EH (cell line): ENCODE measurements at places on chromosomes 4 and X.

- DNase-seq, result no peak
These were observed 347.5 kb downstream of the NKX6-1 start for GRCh38 chr4:84151574-84151973.

DNA sequence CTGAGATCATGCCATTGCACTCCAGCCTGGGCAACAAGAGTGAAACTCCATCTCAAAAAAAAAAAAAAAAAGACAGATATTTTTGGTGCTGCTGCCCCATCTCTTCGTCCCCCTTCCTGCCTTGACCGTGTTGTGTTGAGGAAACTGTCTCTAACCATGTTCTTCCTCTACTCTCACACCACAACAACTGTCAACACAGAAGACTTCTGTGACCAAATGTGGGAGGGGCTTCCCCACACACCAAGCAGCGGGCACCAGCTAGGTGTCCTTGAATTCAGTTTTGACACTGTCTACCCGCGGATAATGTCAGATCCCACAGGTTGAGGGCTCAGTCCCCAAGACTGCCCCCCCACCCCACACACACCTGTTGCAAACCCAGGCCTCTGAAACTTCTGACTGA is 104.7 kb upstream of the BCOR start:
- no peak for DNase-seq

- peak; percentile 83 for DNase-seq
These were observed 127.4 kb upstream of the FTHL17 start for GRCh38 chrX:31199056-31199839.

- DNase-seq, result peak; percentile 29
These were observed 980 bp downstream of the AP1S2 start for GRCh38 chrX:15853586-15854079.

- no peak for DNase-seq
These were observed 15.1 kb downstream of the PALLD start for GRCh38 chr4:168511780-168512489.

DNA sequence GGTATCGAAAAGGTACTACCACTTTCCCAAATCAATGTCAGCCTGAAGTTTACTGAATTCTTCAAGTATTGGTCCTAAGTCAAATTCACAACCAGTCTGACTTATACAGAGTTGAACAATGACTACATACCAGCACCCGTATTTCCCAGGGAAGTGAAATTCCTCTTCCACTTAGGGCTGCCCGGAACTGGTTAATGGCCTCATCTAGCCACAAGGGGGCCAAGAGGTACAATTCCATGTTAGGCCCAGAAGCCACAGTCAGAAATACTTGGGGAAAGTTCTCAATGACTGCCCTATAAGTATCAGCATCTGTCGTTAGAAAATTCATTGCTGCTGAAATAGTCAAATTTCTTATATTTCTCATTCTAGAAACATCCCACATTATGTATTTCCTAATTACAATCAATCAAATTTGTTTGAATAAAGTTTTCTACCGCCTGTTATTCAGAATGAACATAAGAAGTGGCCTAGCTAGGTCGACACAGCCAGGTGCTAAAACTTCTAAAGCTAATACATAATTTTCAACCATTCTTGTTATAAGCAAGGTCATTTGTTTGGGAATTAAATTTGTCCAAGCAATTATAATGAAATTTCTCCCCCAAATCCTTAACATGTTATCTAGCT is 5.6 kb upstream of the PCDH7 start:
- DNase-seq, result peak; percentile 54

DNA sequence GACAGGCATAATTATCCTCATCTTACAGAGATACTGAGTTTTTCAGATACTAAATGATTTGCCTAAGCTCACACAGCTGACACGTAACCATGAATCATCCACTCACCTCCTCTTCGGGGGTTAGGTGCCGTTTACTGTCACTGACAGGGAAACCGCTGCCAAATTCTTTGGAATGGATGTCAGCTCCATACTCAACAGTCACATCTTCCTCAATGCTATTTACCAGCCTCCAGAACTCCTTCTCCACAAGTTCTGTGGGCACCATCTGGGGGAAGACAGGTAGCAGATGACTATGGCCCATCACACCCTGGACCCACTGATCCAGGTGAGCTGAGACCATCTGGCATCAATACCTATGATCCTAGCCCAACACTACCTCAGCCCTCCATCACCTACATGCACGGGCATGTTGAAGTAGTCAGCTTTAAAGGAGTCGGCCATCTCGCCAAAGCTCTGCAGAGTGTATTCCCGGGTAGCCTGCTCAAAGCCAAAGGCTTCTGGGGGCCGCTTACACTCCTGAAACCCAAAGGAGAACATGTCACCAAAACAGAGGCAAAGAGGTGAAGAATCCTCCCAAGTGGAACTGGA is 13.5 kb downstream of the KDM5C start:
- peak; percentile 47 for DNase-seq

DNA sequence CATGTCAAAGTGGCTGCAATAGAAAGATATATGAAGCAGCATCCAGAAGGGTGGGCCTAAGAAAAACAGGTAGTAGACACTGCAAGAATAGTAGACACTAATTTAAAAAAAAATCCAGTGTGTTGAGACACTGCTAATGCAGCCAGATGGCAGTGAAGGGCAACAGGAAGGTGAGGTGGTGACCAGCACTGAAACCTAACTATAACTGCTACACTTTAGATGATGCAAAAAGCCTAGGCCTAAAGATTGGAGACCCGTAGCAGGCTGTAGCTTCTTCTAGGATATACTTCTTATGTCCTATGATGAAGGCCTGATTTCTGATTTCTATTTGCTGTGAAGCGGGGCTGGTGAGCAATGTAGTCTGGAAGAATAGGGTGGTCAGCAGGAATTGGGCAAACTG is 38.7 kb upstream of the SH3KBP1 start:
- no peak for DNase-seq

DNA sequence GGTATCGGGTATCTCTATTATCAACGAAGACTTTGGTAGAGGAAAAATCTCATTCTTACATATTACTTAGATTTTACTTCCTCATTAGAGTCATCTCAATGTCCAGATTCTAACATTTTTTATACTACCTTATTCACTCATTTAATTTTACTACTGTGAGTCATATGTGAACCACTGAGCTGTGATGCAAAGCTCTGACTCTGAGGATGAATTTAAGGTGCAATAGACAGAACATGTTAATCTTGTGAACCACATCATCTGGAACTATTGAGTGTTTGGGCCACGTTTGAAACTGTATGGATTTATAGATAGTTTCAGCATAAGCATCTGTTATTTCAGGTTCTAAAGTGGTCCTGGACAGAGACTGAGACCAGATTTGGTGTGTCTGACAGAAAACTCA is 78.4 kb downstream of the PWWP3B start:
- DNase-seq, result no peak

GRCh38 chr4:123250843-123251242 is 145.8 kb upstream of the SPRY1 start:
- DNase-seq, result peak; percentile 63

- DNase-seq, result no peak
These were observed 133.6 kb upstream of the VAMP7 start for GRCh38 chrX:155747520-155747919.

- DNase-seq, result no peak
These were observed 14.2 kb upstream of the TIMM8A start for GRCh38 chrX:101362757-101363156.

DNA sequence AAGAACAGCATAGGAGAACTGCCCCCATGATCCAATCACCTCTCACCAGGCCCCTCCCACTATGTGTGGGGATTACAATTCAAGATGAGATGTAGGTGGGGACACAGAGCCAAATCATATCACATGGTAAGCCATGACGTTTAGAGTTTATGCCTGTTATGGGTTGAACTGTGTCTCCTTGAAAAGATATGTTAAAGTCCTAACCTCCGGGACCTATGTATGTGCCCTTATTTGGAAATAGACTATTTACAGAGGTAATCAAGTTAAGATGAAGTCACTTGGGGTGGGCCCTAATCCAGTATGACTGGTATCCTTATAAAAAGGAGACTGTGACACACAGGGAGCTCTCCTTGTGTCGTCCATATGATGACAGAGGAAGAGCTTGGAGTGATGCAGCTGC is 25.2 kb upstream of the SLC2A9 start:
- DNase-seq, result peak; percentile 41

DNA sequence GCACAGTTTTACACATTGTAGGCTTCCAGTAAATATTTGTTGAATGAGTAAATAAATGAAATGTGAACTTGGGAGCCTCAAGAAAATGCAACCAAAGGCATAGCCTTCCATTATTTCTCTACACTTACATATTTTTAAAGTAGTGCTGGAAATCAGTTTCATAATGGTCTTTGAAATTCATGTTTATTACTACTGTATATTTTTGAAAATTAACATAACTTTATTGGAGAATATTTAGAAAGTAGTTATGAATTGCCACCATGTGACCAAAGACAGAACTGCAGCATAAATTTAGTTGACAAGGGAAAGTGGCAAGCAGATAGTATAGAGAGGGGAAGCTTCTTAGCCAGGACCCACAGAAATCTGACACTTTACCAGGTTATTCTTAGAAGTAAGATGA is 6.4 kb downstream of the TCEAL8 start:
- peak; percentile 21 for DNase-seq

- peak; percentile 59 for DNase-seq
These were observed 27.5 kb downstream of the PCYT1B start for GRCh38 chrX:24619647-24620046.

GRCh38 chrX:24479924-24480323 is 14.8 kb downstream of the PDK3 start:
- DNase-seq, result no peak

DNA sequence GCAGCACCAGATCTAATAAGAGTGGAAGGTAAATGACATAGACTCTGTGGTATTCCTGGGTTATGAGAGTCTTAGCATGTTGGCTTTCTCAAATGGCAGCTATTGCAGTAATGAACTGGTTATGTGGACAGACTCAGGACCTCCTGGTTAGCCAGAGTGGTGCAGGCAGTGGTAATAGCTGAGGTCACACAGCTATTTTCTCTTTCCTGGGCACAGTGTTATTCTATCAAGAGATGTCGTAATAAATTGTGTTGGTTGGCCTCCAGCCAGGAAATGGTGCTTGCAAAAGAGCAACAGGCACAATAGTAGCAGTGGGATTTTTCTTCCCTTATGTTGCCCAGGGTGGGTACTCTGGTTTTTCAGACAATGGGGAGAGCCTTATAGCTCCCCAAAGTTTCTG is 279.2 kb upstream of the FGF16 start:
- DNase-seq, result peak; percentile 1

- no peak for DNase-seq
These were observed 897 bp downstream of the PNMA6F start for GRCh38 chrX:153320555-153321184.

- no peak for DNase-seq
These were observed 331.9 kb downstream of the DCTD start for GRCh38 chr4:182585321-182585720.

DNA sequence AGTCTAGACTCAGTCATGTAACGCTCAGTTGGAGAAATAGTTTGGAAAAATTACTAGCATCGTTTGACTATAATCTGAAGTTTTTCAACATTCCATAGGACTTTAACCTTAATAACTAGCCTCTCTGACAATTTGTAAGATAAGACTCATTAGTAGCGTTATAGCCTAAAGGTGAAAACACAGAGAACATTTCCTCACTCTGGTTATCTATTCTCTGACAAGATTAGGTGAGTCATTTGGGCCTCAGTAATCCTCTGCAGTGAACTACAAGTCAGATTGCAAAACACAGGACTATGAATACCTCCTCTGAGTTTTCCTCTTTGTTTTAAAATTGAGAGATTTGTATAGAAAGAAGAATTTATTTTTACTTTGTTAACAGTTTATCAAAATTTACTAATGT is 31.8 kb upstream of the PDLIM5 start:
- DNase-seq, result peak; percentile 65

- no peak for DNase-seq
These were observed 280.4 kb downstream of the KLHL4 start for GRCh38 chrX:87798039-87798438.

- no peak for DNase-seq
These were observed 585.0 kb downstream of the STPG2 start for GRCh38 chr4:97558204-97558778.

- DNase-seq, result no peak
These were observed 3.0 kb upstream of the IRF2 start for GRCh38 chr4:184477201-184477999.

DNA sequence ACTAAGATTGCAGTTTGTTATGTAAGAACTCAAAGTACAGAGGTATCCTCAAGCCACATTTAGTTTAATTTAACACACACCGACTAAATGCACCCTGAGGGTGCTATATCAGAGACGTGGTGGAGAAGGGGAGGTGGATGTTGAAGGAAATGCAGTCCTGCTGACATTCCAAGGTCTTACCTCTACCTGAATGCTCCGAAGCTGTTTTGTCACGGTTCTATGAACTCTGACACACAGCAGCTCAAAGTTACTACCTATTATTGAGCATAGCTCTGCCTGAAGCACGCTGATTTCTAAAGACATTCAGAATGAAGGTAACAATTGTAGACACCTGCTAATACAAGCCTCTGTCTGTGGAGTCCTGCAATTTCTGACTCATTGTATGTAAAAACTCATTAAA is 6.7 kb downstream of the CC2D2A start:
- no peak for DNase-seq

DNA sequence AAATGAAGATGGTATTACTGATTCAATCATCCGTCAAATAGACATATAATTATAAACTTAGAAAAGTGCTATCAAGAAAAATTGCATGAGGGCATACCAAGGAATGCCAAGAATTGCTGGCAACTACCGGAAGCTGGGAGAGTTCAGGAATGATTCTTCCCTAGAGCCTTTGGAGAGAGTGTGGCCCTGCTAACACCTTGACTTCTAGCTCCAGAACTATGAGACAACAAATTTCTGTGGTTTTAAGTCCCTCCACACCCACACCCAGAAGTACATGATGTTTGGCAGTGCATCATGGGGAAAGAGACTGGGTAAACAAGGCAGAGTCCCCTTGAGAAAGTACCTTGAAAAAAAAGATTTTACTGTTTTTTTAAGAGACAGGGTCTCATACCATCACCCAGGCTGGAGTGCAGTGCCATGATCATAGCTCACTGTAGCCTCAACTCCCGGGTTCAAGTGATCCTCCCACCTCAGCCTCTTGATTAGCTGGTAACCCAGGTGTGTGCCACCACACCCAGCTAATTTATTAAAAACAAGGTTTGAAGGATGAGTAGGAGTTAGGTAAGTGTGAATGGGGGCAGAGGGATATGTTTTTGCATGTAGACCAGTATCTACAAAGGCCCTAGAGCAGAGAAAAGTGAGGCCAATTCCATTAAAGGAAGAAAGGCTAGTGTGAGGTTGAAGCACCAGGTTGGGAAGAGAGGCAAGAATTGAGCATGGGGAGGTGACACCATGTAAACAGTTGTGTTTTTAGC is 53.1 kb downstream of the GSX2 start:
- DNase-seq, result peak; percentile 78

DNA sequence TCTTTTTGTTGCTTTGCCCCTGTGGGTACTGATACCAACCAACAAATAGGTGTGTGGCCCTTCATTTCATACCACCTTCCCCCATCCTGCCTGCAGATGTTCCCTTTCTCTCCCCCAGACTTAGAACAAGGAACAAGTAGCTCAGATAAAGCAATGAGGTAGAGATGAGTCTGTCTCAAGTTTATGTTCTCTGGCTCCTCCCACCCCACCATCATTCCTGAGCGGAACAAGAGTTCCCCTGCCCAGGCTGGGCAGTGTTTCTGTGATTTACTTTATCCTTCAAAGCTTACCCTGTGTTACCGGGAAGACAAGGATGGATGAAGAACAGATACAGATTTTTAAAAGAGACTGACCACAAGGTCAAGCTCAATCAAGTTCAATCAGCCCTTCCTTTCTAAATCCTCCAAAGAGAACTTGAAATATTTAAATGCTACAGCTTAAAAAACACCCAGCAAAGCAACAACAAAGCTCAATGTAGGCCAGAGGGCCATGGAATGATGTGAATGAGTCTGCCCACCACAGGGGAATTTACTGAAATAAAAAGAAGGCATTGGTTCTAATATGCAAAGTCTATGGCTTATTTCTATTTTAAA is 80.1 kb upstream of the UCP1 start:
- no peak for DNase-seq

- DNase-seq, result no peak
These were observed 9.3 kb upstream of the NAT8L start for GRCh38 chr4:2049811-2050210.
